ENCODE measurements at places on chromosomes 1 and 21.

GRCh38 chr1:38852780-38853179 is 6.8 kb downstream of the RRAGC start:
- DNase-seq, result no peak

DNA sequence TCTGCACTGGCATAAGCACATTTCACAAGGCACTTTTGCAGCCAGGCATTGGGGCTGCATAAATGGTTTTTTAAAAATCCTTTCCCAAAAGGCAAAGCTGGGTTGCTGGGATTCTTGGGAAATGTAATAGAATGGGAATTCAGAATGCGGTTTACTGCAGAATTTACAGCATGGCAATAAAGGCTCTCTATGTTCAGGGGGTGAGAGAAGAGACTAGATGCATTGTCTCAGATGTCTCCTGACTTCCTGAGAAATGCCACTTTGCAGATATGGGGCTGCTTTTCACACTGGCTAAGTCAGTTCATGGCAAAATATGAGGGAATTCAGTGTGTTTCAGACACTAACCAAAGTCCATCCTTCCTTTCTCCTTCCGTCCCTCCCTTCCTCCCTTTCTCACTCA is 13.5 kb downstream of the FCGR2B start:
- DNase-seq, result no peak

DNA sequence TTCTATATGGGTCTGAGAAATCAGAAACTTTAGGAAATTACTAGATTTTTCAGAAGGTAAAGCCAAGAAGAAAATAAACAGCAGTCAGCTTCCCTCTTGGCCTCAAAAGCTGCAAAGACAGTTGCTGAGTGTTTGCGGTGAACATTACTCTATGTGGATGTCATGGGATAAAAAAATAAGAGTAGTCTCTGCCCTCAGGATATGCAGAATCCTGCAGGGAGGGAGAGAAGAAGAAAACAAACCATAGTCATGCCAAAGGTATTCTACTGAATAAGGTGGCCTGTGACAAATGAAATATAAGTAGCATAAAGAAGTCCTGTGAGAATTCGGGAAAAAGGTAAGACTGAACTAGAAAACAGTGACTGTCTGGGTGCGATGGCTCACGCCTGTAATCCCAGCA is 19.0 kb downstream of the YARS1 start:
- no peak for DNase-seq

DNA sequence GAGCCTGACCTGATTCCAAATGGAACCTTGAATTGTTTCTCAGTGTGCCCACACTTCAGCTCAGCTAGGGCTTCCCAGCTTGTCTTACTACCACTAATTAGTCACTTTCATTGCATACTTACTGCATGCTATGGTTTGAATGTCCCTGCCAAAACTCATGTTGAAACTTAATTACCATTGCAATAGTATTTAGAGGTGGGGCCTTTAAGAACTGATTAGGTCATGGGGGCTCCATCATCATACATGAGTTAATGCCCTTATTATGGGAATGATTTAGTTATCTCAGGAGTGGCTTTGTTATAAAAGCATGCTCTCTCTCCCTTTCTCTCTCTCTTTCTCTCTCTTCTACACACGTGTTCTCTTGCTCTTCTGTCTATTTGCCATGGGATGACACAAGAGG is 68.3 kb downstream of the NENF start:
- no peak for DNase-seq

GRCh38 chr1:226624526-226624925 is 76.0 kb downstream of the STUM start:
- DNase-seq, result no peak

GRCh38 chr1:21149430-21149854 is 27.3 kb downstream of the EIF4G3 start:
- no peak for DNase-seq

DNA sequence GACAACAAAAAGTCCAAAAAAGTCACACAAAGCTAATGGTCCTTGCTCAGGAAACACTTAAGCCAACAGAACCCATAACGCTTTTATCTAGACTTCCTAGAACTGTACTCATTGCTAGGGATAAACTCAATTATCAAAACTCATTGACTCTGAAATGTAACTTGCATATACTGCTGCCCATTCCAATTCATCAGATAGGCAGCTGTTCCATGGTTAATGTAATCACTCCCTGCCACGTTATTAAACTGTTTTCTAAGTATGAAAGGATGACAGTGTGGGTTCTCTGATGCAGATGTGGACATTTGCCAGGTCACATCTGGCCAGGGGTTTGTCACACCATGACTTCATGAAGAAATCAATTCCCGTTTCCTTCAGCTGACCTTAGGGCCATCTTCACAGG is 30.3 kb upstream of the DNAJC11 start:
- no peak for DNase-seq

- no peak for DNase-seq
Observed at GRCh38 chr1:182183606-182184005, 122.1 kb upstream of the ZNF648 start.
